ENCODE measurements at places on chromosomes 11 and 22.

- DNase-seq, result no peak
Observed at GRCh38 chr11:83611031-83611430, 324.9 kb upstream of the CCDC90B start.

DNA sequence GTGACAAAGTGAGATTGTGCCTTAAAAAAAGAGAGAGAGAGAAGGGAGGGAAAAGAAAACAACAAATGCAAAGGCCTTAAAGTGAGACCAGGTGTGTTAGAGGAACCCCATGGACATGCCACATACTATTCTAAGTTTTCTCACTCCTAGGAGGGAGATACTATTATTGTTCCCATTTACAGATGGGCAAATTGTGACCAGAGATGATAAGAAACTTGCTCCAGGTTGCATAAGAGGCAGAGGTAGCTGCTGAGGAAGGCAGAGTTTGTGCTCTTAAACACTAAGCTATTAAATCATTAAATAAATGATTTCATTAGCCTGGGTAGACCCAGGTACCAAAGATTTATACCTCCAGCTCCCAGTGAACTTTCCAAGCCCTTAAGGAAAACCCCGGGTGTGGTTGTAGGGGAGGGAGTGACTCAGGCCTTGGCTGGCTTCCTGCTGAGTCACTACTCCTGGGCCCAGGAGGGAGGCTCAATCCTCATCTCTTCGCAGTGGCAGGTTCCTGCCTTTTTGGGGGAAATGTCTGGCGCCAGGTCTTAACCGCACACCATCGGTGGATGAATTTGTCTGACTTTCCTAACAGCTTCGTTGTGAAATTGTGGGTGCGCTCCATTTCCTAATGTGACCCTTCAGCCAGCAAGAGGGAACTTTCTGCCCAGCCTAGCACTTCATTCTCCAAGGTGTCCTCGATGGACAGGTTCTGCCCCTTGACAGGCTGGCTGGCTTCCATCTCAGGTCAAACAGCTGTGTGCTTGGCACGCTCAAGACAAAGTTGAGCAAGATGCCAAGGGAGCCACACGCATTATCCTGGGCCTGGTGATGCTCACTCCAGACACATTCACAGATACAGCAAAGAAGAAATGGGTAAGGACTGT lies 33.4 kb upstream of the PTPRJ start:
- DNase-seq, result no peak

DNA sequence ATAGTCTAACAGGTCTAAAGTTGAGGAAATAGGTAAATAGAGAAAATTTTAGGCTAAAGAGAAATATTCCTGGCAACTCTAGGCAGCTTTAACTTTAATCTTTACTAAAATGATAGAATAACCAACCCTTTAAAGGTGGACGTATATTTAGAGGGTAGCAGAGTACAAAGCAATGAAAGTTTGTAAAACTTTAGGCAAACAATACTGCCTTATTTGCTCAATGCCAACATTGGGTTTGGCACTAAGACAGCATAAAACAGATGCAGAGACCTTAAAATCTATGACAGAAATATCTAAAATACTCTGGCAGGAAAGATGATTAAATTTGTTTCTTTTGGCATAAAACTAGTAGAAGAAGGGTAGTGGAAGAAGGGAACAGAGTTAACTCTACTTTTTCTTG lies 70.7 kb downstream of the EMSY start:
- DNase-seq, result no peak

DNA sequence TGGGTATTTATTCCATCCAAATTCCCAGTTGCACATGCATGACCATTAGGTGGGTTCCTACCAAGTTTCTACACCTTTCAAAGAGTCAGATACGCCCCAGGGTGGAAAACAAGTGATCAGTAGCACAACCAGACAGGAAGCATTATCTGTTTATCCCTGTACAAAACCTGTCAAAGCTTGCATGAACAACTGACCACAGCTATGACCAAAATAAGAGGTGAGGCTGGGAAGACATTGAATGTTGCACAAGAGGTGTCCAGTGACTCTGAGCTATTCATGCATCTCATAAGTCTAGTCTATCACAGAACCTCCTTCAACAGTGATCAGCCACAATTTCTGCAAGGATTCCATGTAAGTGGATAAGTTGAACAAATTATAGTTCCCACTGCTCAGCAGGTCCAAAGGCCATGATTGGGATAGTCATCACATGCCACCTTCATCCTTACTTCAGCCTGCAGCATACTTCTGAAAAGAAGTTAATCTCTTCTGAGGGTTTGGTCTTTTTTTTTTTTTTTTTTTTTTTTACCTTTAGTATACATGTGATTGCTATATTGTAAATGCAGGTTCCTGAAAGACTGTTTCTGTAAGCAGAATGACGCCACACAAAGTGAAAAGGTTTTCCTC lies 28.0 kb upstream of the TMEM45B start:
- no peak for DNase-seq

DNA sequence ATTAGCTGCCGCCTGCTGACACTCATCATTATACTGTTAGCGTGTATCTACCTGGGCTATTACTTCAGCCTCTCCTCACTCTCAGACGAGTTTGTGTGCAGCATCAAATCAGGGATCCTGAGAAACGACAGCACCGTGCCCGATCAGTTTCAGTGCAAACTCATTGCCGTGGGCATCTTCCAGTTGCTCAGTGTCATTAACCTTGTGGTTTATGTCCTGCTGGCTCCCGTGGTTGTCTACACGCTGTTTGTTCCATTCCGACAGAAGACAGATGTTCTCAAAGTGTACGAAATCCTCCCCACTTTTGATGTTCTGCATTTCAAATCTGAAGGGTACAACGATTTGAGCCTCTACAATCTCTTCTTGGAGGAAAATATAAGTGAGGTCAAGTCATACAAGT lies 51.1 kb downstream of the PANX1 start:
- no peak for DNase-seq

DNA sequence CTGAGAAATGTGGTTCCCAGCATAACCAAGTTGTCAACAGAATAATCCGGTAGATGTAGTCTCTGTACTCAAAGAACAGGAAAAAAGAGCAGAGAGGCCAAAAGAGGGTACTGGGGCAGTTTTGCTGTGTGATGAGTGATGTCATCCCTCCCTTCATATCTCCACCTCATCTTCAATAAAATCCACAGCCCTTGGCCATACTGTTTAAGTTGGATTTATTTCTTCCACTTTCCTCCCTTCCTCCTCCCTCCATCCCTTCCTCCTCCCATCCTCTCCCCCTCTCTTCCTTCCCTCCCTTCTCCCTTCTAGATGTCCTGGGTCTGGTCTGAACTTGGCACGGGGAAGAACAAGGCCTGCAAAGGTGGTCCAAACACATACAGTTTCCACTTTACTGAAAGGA lies 18.2 kb upstream of the GRK3 start:
- no peak for DNase-seq

DNA sequence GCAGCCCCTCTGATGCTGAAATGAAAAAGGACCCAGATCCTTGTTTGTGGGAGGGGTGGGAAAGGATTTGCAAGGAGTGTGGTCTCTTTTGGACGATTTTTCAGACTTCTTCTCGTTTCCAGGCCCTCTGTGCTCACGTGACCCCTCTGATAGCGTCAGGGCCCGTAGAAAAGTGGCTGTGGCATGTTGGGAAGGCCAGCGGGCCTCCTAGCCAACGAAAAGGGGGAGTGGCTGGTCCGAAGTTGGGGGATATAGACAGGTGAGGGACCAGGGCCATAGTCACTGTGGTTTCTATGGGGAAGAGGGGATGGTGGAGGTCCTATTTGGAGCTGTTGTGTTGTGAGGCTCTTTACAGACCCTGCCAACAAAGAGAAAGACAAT lies 6.6 kb downstream of the PARVB start:
- no peak for DNase-seq

Data from HAP-1 (cell line).